ENCODE measurements at places on chromosomes 4 and X.

DNA sequence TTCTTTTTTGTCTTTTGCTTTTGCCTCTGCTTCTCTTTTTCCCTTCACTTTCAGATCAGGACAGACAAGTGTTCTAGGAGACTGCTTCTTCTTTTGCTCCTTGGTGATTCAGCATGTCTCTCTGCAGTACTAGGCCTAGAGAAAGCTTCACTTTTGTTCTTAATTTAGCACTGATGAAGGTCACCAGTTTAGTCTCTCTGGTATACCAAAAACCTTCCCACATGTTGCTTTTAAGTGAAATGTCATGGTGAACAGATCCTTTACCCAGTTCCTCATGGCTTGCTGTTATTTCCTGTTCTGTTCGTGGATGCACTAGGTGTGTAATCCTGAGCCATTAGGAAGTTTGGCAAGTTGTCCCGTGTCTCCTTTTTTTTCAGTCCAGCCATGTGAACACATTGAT is 53.3 kb downstream of the NBDY start:
- DNase-seq = no peak

- peak; percentile 47 for DNase-seq
Measured at GRCh38 chr4:133588306-133588705, 439.2 kb downstream of the PCDH10 start.

- DNase-seq = no peak
Measured at GRCh38 chr4:8439914-8440491, 520 bp downstream of the ACOX3 start.

DNA sequence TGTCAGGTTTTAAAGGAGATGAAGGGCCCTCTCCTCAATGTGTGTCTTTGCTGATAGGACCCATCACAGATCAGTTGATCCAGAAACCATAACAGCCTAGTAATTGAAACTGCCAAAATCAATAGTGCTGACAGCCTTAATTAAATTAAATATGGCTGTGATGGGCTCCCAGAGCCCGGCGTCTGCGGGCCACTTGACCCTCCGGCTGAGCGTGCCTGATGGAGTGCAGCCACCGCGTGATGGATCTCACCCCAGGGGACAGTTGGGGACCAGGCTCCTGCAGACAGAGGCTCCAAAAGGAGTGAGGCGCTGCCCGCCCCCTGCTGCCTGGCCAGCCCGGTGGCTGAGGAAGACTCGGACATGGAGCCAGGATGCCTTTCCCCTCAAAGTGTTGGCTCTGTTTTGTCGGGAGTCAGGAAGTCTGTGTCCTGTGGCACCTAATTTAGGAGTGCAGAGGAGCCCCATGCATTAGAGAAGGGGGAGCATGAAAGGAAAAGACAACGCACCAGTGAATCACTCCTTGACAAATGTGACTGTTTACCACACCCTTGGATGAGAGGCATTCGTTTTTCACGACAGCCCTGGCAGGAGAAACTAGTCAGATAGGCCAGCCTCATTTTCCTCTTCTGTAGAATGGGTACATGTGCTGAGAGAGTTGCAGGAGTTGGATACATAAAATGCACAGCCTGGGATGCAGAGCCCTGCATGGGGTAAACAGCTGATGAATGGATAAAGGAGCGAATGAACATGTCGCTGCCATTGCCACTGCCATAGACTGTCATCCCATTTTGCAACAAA is 40.9 kb upstream of the MSX1 start:
- no peak for DNase-seq

- no peak for DNase-seq
Measured at GRCh38 chrX:95893636-95894035, 791.0 kb upstream of the DIAPH2 start.

- no peak for DNase-seq
Measured at GRCh38 chrX:100600340-100600739, 15.6 kb downstream of the TNMD start.

DNA sequence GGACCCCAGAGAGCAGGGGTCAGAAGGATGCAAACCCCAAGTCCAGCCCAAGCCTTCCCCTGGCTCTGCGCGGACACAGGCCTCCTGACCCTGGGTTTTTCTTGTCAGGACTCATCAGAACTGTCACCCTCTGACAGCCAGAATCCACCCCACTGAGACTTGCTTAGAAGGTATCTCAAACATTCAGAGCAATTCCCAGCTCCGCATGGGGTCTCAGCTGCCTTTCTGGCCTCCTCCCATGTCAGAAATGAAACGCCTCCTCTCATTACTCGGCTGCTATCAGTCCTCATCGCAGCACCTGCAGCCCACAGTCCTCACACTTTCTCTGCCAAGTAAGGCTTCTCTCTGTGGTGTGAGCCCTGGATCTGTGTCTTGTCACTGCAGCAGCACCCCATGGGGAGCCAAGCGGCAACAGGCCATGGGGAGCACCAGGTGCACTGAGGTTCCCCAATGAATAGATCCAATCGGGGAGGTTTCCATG is 97.8 kb downstream of the WFS1 start:
- DNase-seq = no peak

GRCh38 chrX:153992180-153992579 is 19.6 kb downstream of the TMEM187 start:
- no peak for DNase-seq

GRCh38 chr4:118740869-118741268 is 55.7 kb downstream of the METTL14 start:
- no peak for DNase-seq

DNA sequence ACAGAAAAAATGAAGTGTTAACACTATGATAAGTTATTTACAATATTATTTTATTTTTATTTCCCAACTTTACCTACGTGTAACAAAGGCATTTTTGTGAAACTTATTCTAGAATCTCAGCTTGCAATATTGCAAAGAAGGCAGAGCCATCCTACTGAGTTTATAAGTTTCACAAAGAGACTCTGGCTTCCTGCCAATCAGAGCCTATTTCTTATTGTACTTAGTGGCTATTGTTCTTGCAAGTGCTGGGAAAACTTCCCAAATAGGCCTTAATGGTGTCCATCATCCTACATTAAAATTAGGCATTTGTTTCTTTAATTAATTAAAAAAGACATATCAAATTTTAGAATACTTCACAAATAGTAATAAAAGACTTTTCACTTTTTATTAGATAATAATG is 233.2 kb downstream of the EPHA5 start:
- no peak for DNase-seq

- no peak for DNase-seq
Measured at GRCh38 chr4:147223576-147223975, 257.3 kb upstream of the EDNRA start.

- no peak for DNase-seq
Measured at GRCh38 chrX:9337046-9337445, 127.8 kb upstream of the TBL1X start.

DNA sequence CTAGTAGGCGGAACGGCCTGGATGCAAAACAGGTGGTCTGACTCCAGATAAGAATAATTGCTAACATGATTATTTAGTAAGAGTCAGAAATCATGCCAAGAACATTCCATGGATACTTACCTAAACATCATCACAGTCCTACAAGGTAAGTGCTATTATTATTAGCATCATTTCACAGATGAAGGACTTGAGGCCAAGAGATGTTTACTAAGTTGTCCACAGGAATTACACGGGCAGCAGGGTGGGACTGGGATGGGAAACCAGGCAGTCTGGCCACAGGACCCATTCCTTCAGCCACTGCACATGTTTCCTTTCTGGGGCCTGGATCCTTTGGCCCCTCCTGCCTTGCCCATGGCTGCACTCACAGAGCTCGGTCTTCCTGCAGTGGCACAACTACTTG is 48.3 kb downstream of the ANAPC4 start:
- no peak for DNase-seq

- no peak for DNase-seq
Measured at GRCh38 chr4:153497988-153498967, 32.1 kb downstream of the TMEM131L start.

DNA sequence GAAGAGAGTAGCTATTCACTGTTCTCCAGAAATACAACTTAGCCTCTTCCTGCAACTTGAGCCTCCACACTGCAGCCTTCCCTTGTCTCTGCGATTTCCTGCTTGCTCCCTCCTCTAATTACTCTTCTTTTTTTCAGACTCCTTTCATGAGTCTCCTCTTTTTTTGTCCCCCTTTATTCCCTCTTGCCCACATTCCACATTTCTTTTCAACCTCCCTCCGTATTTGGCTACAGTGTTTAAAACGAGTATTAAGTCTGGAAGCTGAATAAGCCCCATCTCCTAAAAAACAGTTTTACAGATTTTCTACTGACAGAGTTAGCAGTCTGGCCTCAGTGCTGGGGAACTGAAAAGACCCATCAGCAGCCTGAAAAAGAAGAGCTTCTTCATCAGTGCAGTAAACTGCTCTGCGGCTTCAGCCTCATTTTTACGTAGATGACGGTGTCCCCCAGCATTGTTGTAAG is 141.5 kb downstream of the TENM3 start:
- no peak for DNase-seq

DNA sequence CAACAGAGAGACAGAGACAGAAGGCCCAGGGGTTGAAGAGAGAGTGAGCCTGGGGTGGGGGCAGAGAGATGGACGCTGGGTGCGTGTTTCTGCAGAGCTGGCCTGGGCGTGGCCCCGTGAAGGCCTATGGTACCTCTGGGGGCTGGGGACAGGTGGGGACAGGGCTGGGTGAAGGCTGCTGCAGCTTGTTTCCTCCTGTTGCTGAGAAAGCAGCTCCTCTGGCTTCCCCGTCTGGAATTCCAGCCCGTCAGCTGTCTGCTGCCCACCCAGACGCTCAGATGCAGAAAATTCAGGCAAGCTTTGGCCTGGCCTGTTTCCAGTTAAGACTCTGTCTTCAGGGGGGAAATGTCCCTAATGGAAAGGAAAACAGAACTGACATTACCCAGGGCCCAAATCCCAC is 76.8 kb upstream of the PSAPL1 start:
- DNase-seq = no peak

GRCh38 chrX:120790118-120790517 is 85.5 kb downstream of the CT47B1 start:
- DNase-seq = peak; percentile 32

GRCh38 chr4:1413204-1413663 is 7.0 kb upstream of the NKX1-1 start:
- no peak for DNase-seq

GRCh38 chrX:16018291-16018690 is 105.1 kb upstream of the GRPR start:
- DNase-seq = no peak

DNA sequence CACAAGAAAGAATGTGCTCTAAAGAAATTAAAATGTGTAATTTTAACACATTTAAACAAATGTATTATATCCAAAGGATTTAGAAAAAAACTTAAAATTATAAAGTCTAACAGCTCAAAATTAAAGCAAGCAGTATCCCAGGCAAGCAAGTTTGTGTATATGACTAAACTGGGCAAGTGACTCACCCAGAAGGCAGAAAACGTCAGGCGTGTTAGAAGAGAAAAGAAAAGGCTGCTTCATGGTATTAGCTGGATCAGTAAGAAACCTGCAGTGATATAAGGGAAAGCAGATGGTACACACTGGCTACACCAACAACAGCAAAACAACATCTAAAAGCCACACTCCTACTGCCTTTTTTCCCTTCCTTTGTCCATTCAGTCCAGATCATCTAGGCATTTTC is 250.6 kb upstream of the NDST3 start:
- peak; percentile 64 for DNase-seq

DNA sequence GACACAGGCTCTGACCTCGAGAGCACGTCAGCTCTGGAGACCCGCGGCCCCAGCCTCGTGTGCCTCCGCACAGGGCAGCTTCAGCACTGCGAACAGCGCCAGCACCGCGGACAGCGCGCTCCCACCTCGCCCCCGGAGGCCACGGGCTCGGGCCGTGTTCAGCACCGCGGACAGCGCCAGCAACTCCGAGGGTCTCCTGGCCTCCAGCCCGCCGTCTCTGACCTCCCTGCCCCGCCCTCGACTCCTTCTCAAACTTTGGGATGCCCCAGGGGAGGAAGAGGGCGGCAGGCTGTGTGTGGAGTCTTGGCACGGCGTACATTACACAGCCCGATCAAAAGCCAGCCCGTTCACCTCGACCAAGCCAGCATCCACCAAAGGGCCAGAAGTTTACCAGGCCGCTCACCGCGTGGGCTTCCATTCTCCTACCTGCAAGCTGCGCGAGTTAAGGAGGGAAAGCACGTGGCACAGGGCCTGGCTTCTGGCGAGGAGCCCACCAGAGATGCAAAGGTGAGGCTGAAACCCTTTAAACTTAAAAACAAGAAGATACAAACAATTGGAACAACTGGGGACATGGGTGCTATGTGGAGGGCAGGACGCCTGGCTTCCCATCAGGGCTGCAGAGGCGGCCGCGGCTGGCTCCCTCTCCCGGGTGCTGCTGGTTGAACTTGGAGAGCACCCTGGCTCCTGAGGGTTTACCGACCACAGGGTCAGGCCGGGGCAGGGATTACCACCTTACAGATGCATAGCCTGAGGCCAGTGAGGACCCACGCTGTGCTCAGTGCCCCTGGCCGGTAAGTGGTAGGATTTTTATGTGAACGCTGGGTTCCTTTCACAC is 4.5 kb upstream of the NKX1-1 start:
- no peak for DNase-seq

GRCh38 chrX:132452911-132453550 is 35.8 kb downstream of the MBNL3 start:
- DNase-seq = no peak

- DNase-seq = no peak
Measured at GRCh38 chr4:89196745-89197144, 85.4 kb downstream of the TIGD2 start.

GRCh38 chrX:28550331-28550872 is 36.8 kb upstream of the IL1RAPL1 start:
- DNase-seq = no peak

- no peak for DNase-seq
Measured at GRCh38 chr4:52711834-52712250, 39.4 kb downstream of the ERVMER34-1 start.

- no peak for DNase-seq
Measured at GRCh38 chr4:153076861-153077260, 127.4 kb upstream of the TRIM2 start.

- no peak for DNase-seq
Measured at GRCh38 chrX:100696699-100697351, 35.1 kb downstream of the SYTL4 start.

- peak; percentile 33 for DNase-seq
Measured at GRCh38 chrX:53223955-53224859, 800 bp downstream of the KDM5C start.

GRCh38 chr4:66193487-66193886 is 523.2 kb upstream of the EPHA5 start:
- no peak for DNase-seq

DNA sequence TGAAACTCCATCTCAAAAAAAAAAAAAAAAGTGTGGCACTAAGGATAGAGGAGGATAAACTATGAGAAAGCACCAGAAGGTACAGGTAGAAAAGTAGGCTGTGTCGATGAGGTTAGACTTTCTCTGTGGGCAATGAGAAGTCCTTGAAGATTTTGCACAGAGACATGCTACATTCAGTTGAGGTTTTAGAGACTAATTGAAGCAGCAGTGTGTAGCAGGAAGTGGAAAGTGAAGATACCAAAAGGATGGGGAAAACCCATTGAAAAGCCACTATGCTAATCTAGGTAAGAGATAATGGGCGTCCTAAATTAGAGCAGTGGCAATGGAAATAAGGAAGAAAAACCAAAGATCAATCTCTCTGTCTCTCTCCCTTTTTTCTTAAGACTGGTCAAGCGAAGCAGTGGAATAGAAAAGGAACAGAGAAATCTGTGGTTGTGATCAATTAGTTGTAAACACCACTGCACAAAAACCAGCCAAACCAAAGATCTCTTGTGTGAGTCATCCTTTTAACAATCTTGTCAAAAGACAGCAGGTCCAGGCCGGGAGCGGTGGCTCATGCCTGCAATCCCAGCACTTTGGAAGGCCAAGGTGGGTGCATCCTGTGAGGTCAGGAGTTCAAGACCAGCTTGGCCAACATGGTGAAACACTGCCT is 3.5 kb downstream of the SPINK2 start:
- DNase-seq = no peak

- peak; percentile 86 for DNase-seq
Measured at GRCh38 chrX:13428053-13428786, 108.4 kb upstream of the ATXN3L start.
